ENCODE measurements at places on chromosomes 7 and 10. TPM values are rescaled to one million over a fixed set of nuclear protein-coding genes. Genes with fewer than 3 reads are reported as not detected.

SH2D4B gene
- total RNA-seq, result not detected

TMEM184A gene
- total RNA-seq, result 59.2 TPM

CTTNBP2 gene
- 5.7 TPM for total RNA-seq

TBX20 gene
- not detected for total RNA-seq

RASSF4 gene
- total RNA-seq, result 6.1 TPM

UCMA gene
- total RNA-seq, result not detected

LRRD1 gene
- 0.40 TPM for total RNA-seq

COBL gene
- 36.5 TPM for total RNA-seq

Measured in prostate gland (tissue), 2 donors.